ENCODE measurements at places on chromosomes 3 and 15.

DNA sequence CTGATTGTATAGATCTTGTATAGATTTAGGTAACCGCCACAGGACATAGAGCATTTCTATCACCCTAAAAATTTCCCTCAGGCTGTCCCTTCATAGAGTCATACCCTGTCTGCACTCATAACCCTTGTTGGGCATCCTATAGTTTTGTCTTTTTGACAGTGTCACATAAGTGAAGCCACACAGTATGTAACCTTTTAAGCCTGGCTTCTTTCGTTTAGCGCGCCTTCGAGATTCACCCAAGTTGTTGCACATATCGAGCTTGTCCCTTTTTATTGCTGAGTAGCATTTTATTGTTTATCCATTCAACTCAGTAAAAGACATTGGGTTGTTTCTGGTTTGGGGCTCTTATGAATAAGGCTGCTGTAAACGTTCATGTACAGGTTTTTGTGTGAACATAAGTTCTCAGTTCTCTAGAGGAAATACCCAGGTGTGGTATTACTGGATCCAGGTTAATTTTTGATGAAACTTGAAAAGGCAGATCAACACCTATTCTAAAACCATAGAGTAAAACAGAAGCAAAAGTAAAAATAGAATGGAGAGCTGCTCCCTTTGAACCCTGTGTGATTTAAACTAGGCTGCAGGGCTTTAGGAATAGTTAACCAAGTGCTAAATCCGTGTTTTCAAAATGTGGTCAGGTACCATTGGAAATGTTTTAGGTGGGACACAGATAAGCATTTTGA lies 49.5 kb downstream of the CD86 start:
- no peak for DNase-seq

DNA sequence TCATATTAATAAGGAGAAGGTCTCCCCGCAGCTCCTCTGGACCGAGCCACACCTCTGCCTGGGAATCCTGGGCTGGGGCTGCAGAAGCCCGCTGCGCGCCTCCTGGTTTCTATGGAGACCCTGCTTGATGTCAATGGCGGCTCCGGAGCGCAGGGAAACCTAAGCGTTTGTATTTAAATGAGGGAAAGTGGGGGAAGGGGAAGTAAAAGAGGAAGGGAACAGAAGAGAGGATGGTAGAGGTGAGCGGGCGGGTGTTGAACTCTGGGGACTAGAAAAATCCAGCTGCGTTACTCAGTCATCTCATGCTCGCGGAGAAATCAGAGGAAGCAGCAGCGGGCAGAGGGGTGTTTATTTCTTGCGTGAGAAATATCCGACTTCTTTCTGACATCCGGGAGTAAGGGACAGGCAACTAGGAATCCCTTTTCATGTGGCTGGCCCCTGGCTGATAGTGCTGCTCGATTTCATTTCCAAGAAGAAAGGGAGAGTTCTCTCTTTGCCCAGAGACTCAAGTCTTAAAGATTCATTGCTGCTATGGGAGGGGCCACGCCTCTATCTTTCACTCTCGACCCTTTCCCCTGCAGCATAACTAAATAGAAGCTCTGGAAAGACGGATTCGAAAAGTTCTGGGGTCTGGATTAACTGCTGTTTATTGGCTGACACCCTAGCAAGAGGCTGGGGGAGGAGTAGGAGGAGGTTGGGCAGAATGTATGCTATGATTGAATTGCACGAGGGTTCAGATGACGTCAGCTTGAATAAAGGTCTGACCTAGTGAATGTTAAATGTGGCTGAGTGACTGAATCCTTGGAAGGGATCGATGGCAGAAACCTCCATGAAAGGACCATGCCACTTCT lies 110.5 kb upstream of the GAP43 start:
- DNase-seq, result peak; percentile 5

DNA sequence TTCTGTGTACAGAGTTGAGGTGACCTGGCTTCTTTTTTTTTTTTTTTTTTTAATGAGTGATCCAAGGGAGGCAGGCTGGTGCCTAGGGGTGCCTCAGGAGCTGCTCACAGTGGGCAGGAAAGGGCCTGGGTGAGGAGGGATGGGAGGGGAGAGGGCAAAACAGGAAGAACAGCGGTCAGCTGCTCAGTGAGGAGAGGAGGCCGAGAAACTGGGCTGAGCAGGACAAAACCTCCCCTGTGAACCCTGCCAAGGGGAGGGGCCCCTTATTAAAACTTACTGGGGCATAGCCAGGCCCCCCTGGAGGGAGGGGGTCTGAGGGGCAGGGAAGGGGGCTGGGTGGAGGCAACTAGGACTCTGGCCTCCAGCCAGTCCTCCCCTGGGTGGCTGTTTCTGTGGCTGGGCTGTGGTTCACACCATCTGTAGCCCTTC lies 3.5 kb downstream of the PLEKHO2 start:
- DNase-seq, result no peak

DNA sequence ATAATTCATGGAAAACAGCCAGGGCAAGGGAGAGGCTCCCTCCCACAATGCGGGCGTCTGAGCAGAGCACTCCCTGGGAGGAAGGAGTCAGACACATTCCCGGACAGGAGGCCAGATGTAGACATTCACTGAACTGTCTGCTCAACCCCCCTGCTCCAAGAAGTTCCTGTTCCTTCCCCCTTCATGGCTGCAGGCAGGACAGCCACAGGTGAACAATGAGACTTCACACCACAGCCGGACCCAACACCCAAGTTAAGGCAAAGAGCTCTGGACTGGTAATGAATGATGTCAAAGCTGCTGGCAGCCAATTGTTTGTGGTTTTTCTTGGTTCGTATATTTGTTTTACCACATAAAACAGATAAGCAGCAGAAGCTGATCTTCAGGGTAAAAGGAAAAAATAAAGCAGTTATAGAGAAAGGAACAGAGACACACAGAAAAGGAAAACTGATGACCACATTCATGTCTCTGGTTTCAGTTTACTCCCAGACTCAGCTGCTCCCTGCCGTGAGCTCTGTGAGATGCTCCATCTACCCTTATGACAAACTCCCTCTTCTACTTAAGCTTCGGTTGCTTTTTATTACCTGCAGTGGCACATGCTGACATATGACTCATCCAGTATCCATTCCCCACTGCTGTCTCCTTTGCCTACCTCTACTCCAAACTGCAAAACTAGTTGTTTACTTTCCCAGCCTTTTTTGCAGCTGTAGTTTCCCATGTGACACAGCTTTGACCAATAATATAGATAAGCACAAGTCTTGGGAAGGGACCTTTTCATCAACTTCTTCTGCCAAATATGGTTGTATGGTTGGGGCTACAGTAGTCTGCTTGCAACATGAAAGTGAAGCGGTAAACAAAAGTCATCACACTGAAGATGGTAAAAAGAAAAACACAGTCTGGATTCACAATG lies 33.1 kb downstream of the DZIP1L start:
- peak; percentile 22 for DNase-seq
